ENCODE measurements at places on chromosomes 16 and 17. TPM values are rescaled to one million over a fixed set of nuclear protein-coding genes. Genes with fewer than 3 reads are reported as not detected.

The KRT23 gene
- not detected for total RNA-seq

The BIRC5 gene
- total RNA-seq: 2.0 TPM

The CLEC3A gene
- total RNA-seq: not detected

The IGF2BP1 gene
- 5.1 TPM for total RNA-seq

The OMG gene
- total RNA-seq: 7.9 TPM

The MCRIP1 gene
- total RNA-seq: 142 TPM

The FSCN2 gene
- 0.23 TPM for total RNA-seq

The KRTAP4-4 gene
- not detected for total RNA-seq

The FADS6 gene
- not detected for total RNA-seq

The ATP2C2 gene
- total RNA-seq: not detected

The HSD11B2 gene
- 0.34 TPM for total RNA-seq

The SALL1 gene
- 1.9 TPM for total RNA-seq

The ZFPM1 gene
- total RNA-seq: 2.8 TPM

The YBX2 gene
- total RNA-seq: not detected

The CX3CL1 gene
- total RNA-seq: 0.09 TPM

The GAS2L2 gene
- total RNA-seq: not detected

The ATP6V0D1 gene
- total RNA-seq: 70.6 TPM

The PRPSAP2 gene
- total RNA-seq: 23.9 TPM

The SLC16A13 gene
- total RNA-seq: 0.17 TPM

The SLFN13 gene
- 0.85 TPM for total RNA-seq

The CACNG5 gene
- total RNA-seq: not detected

The PPY gene
- not detected for total RNA-seq

The C17orf78 gene
- total RNA-seq: not detected

The SDK2 gene
- total RNA-seq: 0.93 TPM

The KRT36 gene
- not detected for total RNA-seq

The MYO1D gene
- total RNA-seq: 5.3 TPM

The ZPBP2 gene
- not detected for total RNA-seq

The ZP2 gene
- total RNA-seq: not detected

The STAC2 gene
- 0.82 TPM for total RNA-seq

The LUC7L3 gene
- total RNA-seq: 21.0 TPM

The ASPA gene
- total RNA-seq: 1.4 TPM

The GLG1 gene
- total RNA-seq: 165 TPM

The CES4A gene
- 1.2 TPM for total RNA-seq

The MT4 gene
- total RNA-seq: not detected

The PERCC1 gene
- not detected for total RNA-seq

The ITGAL gene
- total RNA-seq: not detected

The SKAP1 gene
- not detected for total RNA-seq

The EMP2 gene
- 27.9 TPM for total RNA-seq

The BAHCC1 gene
- total RNA-seq: 7.0 TPM

The CKLF gene
- total RNA-seq: 39.8 TPM

The IL4R gene
- total RNA-seq: 8.9 TPM

The PSMD7 gene
- 66.3 TPM for total RNA-seq

The HAP1 gene
- not detected for total RNA-seq

The UMOD gene
- not detected for total RNA-seq

The CD300E gene
- total RNA-seq: not detected

Data from pericardium fibroblast (primary cell).